ENCODE measurements at places on chromosomes 11 and 22.
A peak's percentile ranks its signal among the peaks of the same experiment; 100 is the strongest.

- DNase-seq: no peak
Observed at GRCh38 chr11:125948278-125949051, 2.6 kb downstream of the VSIG10L2 start.

DNA sequence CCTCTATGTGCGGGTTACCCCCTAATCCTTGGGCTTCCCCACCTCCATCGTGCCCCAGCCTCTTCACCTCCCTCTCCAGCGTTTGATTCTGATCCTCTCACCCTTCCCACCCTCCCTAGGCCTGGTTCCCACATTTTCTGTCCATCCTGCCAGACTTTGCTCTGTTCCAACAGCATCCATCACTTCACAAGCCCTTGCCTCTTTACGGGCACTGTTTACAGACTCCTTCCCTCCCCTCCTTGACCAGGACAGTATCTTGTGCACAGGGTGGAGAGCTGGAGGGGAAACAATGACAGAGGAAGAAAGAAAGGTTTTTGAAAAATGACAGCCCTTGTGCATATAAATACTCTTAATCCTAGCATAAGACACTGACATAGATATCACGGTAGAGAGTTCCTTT is 30.4 kb downstream of the FEZ1 start:
- no peak for DNase-seq

- no peak for DNase-seq
Observed at GRCh38 chr11:1387961-1388762, 1.6 kb upstream of the BRSK2 start.

GRCh38 chr11:123241874-123242543 is 47.0 kb upstream of the CLMP start:
- no peak for DNase-seq

GRCh38 chr11:110497231-110497978 is 67.7 kb downstream of the FDX1 start:
- no peak for DNase-seq

DNA sequence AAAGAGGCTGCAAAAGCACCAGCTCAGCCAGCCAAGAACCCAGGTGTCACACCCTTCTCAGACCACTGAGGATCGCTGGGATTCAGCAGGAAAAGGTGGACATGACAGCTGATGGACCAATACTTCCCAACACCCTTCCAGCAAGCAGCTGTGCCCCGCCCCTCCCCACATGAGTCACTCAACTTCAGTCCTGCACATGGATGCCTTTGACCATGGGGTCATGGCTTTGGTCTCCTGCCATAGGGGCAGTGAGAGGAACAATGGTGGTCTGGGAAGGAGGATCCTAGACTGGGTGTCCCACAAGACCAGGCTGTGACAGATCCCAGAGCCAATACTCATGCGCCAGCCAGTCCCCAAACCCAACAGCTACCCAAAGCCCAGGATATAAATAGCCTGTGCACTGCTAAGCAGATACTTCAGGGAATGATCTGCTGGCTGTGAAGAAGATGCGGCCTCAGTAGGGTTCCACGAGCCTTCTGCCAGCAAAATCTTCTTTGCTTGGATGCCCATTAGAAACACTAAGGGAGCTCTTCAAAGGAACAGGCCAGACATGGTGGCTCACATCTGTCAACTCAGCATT is 5.5 kb upstream of the RGL4 start:
- DNase-seq: peak; percentile 7

- no peak for DNase-seq
Observed at GRCh38 chr11:46984987-46985386, 48.4 kb downstream of the CSTPP1 start.

- peak; percentile 69 for DNase-seq
Observed at GRCh38 chr11:76604626-76605241, 65.8 kb downstream of the LRRC32 start.

DNA sequence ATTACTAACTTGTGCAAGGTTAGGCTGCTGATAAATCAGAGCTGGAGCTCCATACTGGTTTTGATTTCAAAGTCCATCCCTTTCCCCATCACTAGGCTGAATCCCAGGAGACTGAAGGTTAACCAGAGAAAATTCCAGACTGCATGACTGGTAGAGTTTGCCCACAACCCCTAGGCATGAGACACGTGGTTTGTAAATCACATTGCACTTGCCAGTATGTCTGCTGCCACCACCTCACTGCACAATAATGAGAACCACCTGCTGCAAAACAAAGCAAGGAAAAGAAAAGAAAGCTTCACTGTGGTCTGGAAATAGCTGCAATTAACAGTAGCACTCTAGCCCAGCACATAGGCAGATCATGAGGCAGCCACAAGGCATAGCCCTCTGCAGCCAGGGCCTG is 67.6 kb upstream of the NTM start:
- DNase-seq: peak; percentile 93

DNA sequence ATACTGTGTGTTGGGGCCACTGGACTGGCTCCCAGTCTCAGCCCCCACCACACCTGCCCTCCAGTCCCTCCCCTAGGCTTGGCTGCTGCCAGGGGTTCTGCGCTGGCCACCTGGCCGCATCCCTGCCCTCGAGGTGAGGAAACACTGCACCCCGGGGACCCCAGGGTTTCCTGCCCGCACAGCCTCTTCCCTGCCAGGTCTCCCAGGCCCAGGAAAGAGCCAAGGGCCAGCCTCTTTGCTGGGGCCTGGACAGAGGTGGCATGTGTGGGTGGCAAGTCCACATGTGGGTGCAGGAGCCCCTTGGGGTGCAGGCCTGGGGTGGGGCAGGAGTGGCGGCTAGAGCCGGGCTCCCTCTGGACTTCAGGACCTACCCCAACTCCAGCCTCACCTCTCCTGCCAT is 2.5 kb downstream of the EPS8L2 start:
- no peak for DNase-seq

GRCh38 chr11:125165843-125166763 is 1.6 kb downstream of the PKNOX2 start:
- peak; percentile 14 for DNase-seq

- DNase-seq: no peak
Observed at GRCh38 chr11:132925825-132926469, 606.4 kb downstream of the OPCML start.

GRCh38 chr22:39292561-39293074 is 26.8 kb downstream of the RPL3 start:
- DNase-seq: peak; percentile 96

- no peak for DNase-seq
Observed at GRCh38 chr22:23269441-23270211, 89.3 kb downstream of the BCR start.

DNA sequence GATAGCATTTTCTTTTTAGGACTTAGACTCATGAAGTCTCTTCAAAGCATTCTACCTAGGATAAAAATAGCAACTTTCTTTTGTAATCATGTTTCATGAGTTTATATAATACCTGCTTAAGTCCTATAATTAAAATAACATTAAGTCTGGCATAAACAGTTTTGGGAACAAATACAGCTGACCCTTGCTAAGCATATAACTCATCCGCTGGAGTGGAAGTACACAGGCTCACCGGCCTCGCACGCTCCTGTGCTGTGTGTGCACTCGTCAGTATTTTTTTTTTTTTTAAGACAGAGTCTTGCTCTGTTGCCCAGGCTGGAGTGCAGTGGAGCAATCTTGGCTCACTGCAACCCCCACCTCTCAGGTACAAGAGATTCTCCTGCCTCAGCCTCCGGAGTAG is 221.8 kb downstream of the ADAMTS15 start:
- no peak for DNase-seq

DNA sequence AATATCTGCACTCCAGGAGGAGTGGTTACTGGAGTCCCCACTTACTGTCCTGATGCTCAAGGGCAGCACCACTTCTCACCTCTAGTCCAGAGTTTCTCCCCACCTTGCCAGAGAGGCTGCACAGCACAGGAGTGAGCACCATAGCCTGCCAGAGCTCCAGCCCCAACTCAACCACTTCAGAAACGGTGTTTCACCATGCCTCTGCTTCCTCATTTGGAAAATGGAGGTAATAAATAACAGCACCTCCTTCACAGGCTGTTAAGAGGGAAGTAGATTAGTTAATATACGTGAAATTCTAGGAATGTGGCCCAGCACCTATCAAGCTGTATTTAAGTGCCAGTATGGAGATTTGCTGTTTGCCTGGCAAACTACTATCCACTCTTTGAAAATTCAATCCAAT is 63.0 kb downstream of the GALNT18 start:
- DNase-seq: no peak

DNA sequence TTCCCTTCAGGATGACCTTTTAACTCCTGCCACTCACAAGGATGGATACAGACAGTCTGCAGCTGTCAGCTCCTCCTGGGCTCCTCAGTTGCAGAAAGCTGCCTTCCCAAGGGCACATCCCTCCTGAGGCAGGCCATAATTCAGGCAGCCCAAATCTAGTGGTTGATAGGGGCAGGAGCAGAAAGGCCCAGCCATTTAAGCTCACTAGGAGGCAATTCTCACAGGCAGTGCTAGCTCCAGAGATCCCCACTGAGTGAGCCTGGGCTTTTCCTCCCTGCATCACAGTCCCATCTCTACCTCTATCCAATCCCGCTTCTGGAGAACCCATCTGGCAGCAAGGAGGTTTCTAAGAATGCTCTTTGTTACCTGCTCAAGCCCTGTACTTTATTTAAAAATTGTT is 200.6 kb downstream of the ARHGAP42 start:
- DNase-seq: no peak

- DNase-seq: peak; percentile 94
Observed at GRCh38 chr11:44016131-44016530, 31.6 kb upstream of the ACCSL start.

- no peak for DNase-seq
Observed at GRCh38 chr11:14041040-14041439, 78.5 kb downstream of the SPON1 start.

DNA sequence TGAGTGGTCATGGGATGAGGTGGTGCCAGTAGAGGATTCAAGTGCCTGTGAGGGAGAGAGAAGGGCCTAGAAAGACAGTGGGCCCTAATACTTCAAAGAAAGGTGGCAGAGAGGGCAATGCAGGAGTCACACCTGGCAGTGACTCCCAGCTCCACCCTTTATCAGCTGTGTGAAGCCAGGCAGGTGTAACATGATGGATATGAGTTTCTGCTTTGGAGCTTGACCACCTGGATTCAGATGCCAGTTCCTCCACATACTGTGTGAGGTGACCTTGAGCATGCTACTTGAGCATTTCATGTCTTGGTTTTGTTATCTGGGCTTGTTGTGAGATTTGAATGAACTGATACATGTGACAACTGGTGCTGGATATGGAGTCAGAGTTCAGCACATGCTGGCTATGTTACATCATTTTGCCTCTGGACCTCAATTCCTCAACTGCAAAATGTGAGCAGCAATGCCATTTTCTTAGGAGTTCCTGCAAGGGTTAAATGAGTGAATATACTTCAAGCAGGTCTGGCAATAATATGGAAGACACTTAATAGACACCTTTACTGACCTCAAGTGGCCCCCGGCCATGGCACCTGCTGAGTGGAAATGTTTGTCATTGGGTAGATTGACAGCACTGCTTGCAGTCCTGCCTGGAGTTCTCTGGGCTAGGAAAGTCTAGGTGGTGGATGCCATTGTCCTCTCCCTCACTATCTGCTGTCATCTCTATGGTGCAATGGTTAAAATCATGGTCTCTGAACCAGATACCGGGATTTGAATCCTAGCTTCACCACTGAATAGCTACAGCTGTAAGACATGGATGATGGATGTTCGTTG is 83.3 kb downstream of the MICAL2 start:
- DNase-seq: no peak

GRCh38 chr11:24635588-24636290 is 138.9 kb downstream of the LUZP2 start:
- peak; percentile 49 for DNase-seq

DNA sequence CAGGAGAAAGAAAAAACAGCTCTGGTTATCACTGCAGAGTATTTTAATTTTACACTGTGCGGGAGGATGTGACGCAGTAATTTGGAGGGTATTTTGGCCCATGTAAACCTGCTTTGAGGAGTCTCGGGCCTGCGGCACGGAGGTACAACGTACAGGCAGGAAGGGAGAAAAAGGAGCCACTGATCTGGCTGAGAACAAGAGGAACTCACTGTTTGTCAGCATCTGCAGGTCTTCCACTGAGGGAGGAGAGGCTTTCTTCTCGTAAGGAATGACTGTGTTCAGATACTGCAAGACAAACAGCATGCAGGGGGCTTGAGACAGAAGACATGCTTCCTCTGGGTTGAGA is 44.0 kb downstream of the FEZ1 start:
- DNase-seq: no peak

DNA sequence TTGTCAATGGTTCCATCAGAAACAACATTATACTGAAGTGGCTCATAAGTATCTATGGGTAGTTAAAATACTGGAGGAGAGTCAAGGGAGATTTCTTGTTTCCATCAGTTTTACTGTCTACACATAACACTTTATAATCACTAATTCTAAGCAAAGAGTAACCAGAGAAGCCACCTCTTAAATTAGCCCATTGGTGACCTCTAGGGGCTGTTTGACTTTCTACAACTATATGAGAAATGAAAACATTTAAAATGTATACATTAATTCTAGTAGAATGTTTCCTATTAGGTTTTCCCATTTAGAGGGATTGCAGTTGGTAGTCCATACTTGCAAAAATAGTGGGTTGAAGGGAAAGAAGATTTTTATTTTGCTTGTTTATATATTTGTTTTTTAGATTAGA is 504.3 kb downstream of the FAM181B start:
- DNase-seq: peak; percentile 30
